ENCODE measurements at places on chromosomes 6 and 20.

- no peak for DNase-seq
These were observed 42.4 kb downstream of the POPDC3 start for GRCh38 chr6:105137388-105137787.

DNA sequence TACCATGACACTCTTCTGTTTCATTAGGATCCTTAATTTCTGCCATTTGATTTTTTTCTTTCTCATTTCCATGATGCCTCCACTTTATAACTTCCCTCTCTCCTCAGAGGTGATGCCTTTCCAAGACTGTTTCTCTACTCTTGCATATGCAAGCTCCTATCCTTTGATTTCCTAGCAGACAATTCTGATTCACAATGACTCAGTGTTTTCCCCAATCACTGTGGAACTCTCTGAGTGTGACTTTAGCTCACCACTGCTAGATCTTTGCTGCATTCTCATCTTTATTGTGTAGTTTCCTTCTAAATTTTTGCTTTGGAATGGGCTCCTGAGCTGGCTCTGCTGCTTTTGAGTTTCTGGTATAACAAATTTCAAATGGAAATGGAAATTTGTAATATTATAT, 184.9 kb downstream of the TINAG start:
- no peak for DNase-seq

GRCh38 chr20:53547664-53548239, 45.9 kb downstream of the ZNF217 start:
- no peak for DNase-seq

- no peak for DNase-seq
These were observed 85.8 kb downstream of the DZANK1 start for GRCh38 chr20:18380908-18381529.

DNA sequence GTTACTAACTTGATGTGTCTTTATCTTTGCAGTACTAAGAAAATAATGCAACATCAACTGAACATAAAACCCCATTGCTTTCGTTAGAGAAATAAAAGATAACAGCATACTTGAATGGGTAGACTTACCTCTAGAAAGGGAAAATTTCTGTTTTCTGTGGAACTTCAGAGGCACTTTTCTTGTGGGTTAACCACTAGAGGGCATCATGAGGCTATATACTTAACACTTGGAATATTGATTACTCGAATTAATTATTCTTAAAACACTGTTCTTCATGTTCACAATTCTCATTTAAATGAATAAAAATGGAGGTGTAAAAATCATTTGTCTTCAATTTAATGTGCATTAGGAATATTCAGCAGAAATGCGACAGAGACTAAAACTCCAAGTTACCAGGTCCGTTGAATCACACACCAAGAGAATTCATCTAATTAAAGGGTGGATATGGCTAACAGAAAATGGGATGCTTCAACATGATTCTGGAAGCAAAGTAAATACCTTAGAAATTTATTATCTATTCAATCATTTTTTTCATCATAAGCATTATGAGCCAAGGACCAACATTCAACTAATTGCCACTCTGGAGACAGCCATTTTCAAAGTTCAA, 330.8 kb upstream of the PREP start:
- no peak for DNase-seq

Measured in activated CD8-positive, alpha-beta memory T cell treated with anti-CD3 and anti-CD28 coated beads for 1 hour (primary cell).